ENCODE measurements at places on chromosomes 2 and 18.

DNA sequence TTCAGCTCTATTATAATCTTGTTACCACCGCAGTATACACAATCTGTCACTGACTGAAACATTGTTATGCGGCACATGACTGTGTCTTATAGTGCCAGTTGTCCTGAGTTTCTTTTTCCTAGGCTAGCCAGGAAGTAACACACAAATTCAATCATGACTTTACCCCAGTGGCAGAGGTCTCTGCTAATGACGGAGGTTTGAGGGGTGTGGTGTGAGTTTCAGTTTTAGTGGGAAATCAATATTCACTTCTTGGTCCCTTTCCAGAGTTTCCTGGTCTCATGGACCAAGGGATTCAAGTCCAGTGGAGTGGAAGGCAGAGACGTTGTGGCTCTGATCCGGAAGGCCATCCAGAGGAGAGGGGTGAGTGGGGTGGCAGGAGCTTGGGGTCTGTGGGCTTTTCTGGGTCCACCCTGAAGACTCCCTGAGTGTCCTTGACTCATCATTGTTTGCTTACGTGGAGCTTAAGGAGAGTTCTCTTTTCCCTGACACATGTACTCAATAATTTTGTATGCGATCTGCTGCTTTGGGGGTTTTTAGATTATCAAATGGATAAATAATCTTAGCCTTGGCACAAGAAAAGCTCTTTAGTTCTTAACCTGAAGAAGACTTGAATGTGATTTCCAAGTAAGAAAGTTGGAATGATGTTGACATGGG is 39.2 kb downstream of the HK2 start:
- DNase-seq = no peak

DNA sequence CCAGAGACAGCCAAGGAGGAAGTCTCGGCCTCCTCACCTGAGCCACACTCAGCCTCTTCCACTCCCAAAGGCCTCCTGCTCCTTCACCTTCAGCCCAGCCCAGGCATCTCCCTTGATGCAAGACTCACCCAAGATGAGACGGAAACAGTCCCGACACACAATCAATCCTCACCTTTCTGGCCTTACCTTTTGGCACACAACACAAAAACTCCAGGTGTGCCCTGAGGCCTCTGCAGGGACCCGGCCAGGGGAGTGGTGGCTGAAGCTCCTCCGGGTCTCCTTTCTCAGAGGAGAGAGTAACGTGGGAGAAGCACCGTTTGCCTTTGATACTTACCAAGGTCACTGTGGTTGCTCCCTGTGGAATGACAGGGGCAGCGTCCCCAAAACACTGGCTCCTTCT is 23.8 kb upstream of the EFHD1 start:
- no peak for DNase-seq

DNA sequence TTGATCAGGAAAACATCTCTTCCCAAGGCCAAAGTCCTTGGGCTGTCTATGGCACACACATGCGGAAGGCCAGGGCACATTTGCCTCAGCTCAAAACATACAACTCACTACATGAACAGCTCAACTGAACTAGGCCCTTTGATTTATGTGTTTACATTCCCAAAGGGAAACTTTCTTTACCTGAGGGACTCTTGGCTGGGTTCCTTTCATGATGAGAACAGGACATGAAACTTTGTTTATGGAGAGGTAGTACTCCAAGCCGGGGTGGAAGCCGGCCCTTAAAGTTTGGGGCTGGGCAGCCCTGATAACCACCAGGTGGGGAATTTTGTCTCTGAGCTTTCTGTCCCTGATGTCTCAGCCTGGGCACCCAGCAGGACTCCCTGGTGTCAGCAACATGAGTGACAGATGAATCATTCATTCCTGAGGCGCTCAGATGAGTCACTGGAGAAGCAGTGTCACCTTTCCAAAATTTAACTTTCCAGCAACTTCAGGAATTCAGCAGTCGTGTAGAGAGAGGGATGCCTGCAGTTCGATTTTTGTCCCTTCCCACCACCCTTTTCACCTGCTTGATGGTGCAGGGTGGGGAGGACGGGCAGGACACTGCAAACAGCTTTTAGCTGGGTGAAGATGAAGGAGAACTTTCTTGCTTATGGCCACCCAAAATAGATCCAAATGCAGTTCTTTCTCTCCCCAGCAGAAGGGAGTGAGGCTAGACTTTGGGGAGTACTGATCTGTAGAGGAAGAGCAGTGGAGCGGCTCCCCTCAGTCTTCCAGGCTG is 331.6 kb downstream of the DYSF start:
- no peak for DNase-seq

DNA sequence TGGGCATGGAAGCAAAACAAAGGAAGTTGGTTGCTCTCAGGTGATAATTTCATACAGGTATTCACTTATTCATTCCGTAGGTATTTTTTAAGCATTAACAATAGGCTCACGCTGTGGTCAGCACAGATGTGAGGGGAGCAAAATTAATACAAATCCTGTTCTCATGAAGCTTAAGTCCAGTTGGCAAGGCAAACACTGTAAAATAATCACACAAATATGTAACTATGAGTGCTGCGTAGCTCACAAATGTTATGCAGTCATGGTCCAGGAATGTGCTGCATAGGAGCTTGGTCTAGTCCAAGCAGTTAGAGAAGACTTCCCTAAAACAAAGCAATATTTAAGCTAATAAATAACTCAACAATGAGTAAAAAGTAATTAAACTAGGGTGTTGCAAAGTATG is 23.9 kb downstream of the SP5 start:
- no peak for DNase-seq

GRCh38 chr2:157838442-157839161 is 37.5 kb downstream of the ACVR1 start:
- no peak for DNase-seq

- no peak for DNase-seq
These were observed 42.7 kb upstream of the GORASP2 start for GRCh38 chr2:170886386-170886785.

- peak; percentile 76 for DNase-seq
These were observed 62.8 kb downstream of the AGFG1 start for GRCh38 chr2:227534714-227535113.

GRCh38 chr2:146376511-146377064 is 1468.2 kb upstream of the ACVR2A start:
- DNase-seq = no peak

GRCh38 chr2:186098821-186099220 is 360.2 kb downstream of the FSIP2 start:
- no peak for DNase-seq

All from GM12864 (cell line).